Stimulated activated CD8-positive, alpha-beta memory T cell treated with anti-CD3 and anti-CD28 coated beads, Interleukin-2, amount 100 ng/mL, for 1 hour (primary cell): ENCODE measurements at places on chromosomes 13 and 19.

GRCh38 chr13:77579959-77580358 lies 44.5 kb downstream of the SCEL start:
- no peak for DNase-seq

DNA sequence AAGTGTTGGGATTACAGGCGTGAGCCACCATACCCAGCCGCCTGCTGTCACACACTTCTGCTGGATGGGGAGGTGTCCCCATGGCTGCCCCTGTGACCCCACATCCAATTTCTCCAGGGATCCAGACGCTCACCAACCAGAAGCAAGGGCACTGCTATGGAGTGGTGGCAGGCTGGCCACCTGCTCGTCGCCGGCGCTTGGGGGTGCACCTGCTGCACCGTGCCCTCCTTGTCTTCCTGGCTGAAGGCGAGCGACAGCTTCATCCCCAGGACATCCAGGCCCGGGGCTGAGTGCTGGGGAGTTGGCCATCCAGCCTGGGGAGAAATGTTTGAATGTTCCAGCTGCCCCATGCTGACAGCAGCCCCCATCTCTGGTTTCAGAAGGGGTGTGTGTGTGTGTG lies 4.6 kb downstream of the ANKLE1 start:
- DNase-seq: no peak

DNA sequence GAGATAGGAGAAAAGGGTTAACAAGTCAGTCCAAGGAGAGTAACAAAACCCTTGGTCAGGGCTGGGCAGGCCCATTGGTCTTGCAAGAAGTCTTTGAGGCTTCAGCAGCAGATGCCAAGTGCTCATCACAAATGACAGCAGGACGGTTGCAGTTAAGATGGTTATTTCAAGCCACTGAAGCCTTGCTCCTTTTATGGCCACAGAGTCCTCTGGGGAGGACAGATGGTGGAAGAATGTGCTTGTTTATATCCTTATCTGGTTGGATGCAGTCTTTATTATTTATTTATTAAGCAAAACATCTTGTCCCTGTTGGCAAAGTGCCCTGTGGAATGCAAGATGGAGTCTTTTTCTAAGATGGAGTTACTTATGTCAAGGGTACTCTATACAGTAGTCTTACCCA lies 19.2 kb upstream of the ZNF331 start:
- DNase-seq: no peak

DNA sequence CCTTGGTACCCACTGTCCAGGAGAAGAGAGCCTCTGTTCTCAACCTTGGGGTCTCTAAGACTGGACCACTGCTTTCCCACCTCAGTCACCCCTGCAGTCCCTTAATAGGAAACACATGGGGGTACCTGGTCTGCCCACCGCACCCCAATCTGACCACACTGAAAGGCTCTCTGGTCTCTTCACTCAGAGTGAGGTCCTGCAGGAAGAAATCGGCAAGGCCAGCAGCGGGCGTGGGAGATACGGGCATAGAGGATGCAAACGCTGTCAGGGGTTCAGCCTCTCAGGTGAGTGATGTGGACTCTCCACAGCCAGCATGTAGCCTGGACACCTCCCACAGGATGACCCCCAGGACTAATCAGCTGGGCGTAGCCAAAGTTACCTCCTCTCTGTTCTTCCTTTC lies 3.5 kb downstream of the SIGLEC9 start:
- no peak for DNase-seq

- no peak for DNase-seq
Observed at GRCh38 chr19:3810708-3811355, 24.7 kb upstream of the MATK start.

DNA sequence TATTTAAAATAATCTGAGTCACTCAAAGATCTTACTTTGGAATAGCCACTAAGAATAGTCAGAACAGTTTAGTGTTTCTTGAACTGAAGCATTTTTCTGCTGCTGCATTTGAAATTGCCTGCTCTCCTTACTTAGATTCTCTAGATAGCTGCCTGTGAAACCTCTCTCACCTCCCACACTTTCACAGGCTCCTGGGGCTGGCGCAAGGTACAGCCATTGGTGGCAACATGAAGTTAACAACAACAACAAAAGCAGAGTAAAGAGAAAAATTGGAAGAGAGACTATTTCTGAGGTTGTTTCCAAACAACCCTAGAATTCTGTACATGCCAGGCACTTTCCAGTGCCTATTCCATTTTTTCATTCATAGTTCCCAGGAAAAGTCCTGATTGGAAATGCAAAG lies 25.3 kb downstream of the SLITRK5 start:
- DNase-seq: no peak

GRCh38 chr19:10544753-10545251 lies 1.1 kb downstream of the ATG4D start:
- DNase-seq: no peak

DNA sequence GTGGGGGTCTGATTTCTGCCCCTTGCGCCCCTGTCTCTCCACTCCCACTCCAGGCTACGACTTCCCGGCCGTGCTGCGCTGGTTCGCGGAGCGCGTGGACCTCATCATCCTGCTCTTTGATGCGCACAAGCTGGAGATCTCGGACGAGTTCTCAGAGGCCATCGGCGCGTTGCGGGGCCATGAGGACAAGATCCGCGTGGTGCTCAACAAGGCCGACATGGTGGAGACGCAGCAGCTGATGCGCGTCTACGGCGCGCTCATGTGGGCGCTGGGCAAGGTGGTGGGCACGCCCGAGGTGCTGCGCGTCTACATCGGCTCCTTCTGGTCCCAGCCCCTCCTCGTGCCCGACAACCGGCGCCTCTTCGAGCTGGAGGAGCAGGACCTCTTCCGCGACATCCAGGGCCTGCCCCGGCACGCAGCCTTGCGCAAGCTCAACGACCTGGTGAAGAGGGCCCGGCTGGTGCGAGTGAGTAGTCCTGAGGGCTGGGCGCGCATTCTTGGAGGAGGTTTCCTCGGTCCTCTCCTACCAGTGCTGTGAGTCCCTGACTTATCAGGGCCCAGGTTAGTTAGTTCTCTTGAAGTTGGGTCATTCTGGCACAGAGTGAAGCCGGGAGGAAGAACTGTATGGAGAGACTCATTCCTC lies 12.7 kb downstream of the EHD2 start:
- DNase-seq: no peak

- DNase-seq: no peak
Observed at GRCh38 chr13:51714663-51715168, 89.2 kb downstream of the DHRS12 start.

DNA sequence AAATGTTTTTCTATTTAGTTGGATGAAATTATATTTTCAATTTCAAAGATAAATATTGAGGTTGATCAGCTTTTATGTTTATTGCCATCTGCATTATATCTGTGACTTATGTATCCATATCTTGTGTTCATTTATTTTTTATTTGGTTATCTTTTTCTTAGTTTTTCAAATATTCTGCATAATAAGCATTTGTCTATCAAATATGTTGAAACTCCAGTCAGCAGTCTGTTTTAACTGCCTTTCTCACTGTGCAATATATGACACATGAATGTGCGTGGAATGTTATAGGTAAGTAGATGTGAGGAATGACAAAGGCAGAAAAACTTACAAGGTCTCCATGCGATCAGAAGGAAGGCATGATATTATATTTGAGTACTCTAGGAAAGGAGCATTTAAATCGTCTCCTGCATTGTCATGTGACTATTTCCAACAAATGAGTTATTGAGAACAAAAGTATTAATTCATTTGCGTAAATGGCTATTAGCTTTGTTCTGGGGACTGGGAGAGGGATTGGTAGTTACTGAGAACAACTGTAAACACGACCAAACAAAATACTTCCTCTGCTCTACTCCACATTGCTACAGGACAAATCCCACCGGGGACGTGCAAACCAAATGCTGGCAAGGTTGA lies 318.1 kb downstream of the GPC5 start:
- no peak for DNase-seq

GRCh38 chr13:106432636-106433035 lies 102.8 kb downstream of the EFNB2 start:
- DNase-seq: no peak

DNA sequence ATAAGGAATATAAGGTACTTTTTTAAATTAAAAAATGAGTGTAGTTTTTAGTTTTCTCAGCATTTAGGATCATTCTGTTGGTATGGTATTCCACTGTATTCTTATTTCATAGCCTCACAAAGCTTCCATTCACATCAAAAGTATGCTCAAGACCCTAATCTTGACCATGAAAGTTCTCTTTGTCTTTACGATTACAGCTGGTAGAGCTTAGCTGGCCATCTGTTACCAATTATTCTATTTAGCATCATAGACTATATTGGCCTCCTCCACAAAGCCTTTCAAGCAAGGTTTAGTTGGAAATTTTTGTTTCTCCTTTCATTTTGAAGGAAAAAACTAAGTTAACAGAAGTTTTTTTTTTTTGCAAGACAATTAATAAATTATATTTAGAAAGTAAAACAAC lies 245.1 kb downstream of the KCTD12 start:
- DNase-seq: no peak

DNA sequence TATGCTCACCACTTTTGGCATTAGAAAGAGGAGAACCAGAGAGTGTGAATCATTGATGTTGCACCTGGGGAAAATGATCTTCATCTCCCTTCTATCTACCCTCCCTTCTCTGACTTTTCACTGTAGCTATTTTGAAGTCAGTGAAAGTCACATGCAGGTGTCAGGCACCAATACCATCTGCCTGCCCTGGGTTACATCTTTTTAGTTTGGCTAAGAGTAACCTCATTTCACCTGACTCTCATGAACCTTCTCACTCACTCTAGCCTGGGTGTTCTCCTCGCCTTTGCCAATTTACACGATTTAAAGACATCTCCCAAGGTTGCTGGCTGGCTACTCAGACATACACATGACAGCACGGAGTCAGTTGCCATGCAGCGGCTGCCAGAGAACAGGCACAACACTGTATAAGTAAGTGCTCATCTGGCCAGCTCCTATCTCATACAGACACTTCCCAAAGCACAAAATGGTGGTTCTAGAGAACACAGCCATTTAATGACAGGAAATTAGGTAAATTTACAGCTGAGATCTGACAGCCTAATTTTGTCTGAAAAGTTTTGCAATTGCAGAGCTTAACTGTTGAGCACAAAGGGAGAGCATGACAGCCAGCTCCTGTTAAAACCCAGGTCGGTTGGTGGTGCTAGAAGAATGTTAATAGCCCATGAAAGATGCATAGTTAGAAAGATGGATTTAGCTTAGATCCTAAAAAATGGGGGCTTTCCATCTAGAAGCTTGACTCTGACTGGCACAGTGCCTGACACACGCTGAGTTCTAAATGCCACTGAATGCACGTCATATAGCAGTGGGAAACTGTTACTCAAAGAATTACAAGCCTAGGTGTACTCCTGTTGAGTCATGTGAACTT lies 32.5 kb downstream of the LCP1 start:
- no peak for DNase-seq

DNA sequence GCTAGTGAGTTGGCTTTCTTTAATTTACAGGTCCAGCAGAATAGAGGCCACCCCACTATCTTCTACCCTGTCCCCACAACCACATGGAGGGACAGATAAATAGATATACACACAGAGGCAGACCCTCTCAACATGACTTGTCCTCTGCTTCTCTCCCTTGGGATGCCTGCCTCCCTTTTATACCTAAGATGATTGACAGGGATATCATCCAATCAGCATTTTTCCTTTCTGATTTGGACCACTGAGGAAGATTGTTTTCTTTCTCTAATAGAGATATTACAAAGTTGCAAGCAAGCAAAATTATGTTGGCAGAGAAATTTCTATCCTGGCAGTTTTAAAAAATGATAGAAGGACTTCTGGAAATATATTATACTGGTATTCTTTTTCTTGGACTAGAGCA lies 35.8 kb downstream of the STOML3 start:
- no peak for DNase-seq

DNA sequence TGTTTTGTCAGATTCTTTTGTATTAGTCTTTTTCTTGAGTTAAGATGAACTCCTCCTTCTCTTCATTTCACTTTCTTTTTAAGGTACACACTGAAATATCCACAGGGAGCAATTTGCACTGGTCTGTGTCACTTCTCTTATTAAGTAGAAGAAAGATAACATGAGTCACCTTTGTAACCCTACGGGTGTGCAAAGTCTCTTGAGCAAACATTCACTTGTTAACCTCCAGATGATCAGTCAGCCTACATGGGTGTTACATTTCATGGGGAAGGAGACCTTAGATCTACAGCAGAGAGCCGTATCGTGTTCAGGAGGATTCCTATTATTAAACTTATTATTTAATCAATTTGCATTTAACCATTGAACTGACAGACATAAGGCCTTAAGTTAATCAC lies 5.1 kb downstream of the ZNF507 start:
- no peak for DNase-seq

GRCh38 chr19:5035793-5036697 lies 67.1 kb downstream of the KDM4B start:
- DNase-seq: no peak

GRCh38 chr19:51372649-51373504 lies at the start of gene NKG7:
Gene NKG7, minus strand, starts transcription at chr19:51372654. Its CDS starts 119 bp downstream, at chr19:51372535.
- peak; percentile 66 for DNase-seq

GRCh38 chr13:113224486-113224885 lies 15.1 kb downstream of the CUL4A start:
- no peak for DNase-seq

DNA sequence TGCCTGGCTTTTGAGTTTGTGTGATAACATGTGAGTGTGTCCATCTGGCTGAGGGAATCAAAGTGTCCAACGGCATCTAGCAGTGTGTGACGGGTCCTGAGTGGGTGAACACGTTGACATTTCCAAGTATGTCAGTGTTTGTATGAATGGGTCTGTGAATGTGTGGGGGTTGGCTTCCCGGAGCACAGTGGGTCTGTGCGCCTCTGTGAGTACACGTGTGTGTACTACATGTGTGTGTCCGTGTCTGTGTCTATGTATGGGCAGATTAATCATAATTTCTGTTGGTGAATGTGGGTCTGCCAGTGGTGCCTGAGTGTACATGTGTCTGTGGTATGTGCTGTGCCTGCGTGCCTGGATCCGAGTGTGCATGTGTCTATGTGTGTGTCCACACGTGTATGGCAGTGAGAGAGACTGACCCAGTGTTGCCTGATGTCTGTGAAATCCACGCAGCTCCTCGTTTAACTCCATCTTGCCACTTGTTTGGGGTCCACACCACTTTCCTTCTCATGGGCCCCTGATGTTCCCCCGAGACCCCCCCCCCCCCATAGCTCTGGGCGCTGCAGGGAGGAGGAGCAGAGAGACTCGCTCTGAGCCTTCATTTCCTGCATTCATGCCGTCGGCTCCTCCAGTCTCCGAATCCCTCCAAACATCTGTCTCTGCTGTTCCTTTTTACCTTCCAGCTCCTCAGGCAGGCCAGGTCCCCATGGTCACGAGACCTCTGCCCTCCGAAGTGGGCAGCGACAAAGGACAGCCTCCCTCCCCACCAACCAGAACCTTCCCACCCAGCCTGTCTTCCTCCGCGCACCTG lies 5.3 kb downstream of the CCDC8 start:
- no peak for DNase-seq

DNA sequence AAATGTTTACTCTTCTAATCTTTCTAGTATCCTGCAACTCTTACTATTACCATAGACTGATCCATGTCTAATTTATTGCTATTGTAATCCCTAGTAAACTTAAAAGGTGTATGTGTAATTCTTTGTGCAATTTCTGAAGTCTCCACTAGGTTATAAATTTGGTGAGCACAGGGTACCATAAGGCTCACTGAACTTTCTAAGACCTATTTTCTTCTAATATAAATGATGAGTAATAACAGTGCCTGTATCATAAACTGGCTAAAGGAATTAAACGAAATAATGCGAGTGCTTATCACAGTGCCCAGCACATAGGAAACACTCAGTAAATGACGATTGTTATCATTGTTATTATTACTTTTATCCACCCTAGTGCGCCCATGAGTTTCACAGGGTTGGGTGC lies 119.1 kb downstream of the KLF12 start:
- no peak for DNase-seq
